ENCODE measurements at places on chromosomes 12 and 14.

- DNase-seq: no peak
Measured at GRCh38 chr12:53172352-53172751, 8.2 kb upstream of the ZNF740 start.

GRCh38 chr14:20719777-20720176, 25.9 kb upstream of the EDDM3A start:
- DNase-seq: no peak

DNA sequence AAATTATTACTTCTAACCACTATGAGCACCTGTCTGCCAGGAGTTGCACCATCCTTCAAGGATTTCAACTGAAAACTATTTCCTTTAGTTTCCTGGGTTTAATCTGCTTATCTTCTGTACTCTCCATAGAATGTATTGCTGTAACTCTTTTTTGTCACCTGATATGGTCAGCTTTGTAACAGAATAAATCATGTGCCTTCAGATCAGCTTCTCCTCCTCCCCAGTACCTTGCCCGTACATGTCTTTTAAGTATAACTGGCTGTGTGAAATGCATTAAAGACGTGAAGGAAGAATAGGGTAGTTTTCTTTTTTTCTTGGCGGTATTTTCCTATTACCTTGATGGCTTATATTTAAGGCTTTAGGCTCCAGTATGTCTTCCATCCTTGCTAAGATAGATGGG, 200.3 kb upstream of the NAV3 start:
- no peak for DNase-seq

GRCh38 chr12:110932046-110932445, 11.7 kb upstream of the MYL2 start:
- no peak for DNase-seq

GRCh38 chr14:101979666-101980065, 15.3 kb downstream of the DYNC1H1 start:
- DNase-seq: no peak

GRCh38 chr12:56763753-56764657, 881 bp downstream of the HSD17B6 start:
- no peak for DNase-seq

DNA sequence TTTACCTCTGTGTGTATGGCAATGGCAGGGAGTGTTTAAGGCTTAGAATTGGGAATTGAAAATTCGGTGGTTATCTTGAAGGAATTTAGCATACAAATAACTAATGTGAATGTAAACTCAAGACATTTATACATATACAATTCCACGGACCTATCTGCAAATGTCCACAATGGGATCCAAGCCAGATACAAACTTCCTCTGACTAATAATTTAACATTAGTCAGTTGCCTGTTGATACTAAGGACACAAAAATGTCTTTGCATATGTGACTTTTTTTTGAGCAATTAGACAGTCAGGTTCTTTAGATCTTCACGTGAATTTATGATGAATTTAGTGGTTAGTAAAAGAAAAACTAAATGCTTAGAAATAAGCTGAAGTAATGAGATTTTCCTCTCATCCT, 40.5 kb downstream of the ESR2 start:
- DNase-seq: no peak

DNA sequence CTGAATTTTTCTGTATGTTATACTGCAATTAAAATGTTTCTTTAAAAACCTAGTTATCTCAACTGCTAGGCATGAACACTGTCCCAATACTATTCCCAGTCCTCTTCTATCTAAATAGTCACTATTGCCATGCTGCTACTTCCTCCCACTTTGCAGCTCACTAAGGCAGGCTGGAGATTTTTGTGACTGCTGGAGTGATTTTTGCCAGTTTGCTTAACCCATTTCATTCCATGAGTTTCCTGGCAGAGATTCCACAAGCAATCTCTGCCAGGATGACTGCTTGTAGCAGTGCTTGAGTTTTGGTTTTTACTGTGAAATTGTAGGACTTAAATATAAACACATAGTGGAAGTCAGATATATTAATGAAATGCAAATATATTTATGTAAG, 80.8 kb downstream of the BHLHE41 start:
- no peak for DNase-seq

DNA sequence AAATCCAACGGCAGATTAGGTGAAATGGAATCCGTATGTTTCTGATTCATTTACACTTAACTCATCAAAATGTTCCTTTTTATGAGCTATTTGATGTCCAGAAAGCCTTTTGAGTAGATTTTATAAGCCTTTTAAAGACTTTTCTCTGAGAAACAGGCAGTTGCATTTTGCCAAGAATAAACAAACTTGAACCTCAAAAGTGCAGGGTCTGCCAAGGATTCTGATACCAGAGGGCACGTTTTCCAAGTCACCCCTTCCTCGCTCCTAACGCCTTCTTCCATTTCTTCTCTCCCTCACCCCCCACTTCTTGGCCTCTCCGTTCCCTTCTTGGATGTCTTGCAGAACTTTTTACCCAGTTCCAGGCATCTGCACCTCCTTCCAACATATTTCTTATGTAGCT, 200.6 kb upstream of the TBX3 start:
- DNase-seq: no peak

GRCh38 chr12:93094988-93095737, 166.1 kb upstream of the EEA1 start:
- DNase-seq: no peak

DNA sequence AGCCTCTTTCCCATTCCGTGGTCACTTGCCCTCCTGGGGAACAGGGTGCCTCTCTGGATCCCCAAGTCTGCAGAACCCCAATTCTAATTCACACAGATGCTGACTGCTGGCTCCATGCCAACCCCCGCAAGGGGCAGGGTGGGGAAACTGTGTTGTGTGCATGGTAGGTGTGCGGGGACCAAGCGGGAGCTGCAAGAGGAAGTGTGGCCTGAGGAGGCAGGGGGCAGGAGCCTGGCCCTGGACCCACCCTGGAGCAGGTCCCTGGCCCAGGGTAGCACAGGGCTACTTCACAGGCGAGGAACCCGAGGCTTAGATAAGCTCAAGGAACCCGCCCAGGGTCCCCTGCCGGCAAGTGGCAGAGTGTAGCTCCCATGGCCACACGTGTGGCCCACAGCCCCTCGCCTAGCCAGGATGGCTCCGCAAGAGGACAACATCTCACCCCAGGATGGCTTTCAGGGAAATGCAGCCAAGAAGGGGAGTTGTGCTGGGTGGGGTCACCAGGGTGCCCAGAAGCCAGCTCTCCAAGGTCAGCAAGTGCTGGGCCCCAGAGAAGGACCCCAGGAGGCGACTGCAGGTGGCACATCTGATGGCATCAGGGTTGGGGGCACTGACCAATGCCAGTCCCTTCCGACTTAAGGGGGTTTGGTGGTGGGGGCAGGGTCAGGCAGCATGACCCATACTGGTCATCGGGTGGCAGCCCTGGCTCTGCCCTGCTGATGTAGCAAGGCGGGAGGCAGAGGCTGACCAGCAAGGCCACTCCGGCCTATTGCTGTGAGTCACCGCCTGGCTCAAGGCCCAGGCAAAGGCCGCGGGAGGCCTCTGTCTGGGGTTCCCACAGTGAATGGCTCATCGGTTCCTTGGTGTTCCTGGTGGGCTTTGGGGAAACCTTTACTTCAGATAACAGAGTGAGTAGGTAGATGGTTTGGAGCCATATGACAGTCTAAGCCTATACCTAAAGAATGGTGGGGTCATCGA, 37.3 kb upstream of the EML1 start:
- DNase-seq: no peak

DNA sequence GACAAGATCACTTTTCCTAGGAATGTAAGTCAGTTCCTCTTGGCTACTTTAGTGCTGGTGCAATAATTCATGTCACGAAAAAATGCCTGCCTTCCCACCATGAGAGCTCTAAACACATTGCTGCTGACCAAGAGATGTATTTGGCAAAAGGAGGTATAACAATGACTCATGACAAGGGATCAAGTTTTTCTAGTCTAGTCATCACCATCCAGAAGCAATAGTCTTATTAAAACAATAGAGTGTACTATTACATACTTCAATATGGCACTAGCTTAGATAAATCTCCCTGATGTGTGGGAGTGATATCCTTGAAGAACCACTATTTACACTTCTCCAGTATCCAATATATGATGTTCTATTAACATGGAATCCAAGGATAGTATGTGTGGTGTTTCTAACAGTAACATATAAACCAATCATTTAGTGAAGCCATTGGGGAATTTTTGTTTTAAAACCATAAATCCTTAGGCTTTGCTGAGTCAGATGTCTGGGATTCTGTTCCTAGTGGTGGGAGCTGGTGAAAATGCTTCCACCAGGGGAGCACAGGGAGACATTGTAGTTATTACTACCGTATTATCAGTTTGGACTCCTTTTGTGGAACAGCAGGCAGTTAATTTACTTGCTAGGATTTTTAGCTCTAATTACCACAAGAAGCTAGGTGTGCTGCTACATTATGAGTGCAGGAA, 1387.5 kb downstream of the LRFN5 start:
- DNase-seq: no peak

GRCh38 chr14:88023658-88024187, 18.8 kb downstream of the GPR65 start:
- peak; percentile 62 for DNase-seq

GRCh38 chr12:132243596-132244310, 85.6 kb downstream of the GALNT9 start:
- no peak for DNase-seq

GRCh38 chr14:41654196-41654595, 47.5 kb downstream of the LRFN5 start:
- DNase-seq: no peak

DNA sequence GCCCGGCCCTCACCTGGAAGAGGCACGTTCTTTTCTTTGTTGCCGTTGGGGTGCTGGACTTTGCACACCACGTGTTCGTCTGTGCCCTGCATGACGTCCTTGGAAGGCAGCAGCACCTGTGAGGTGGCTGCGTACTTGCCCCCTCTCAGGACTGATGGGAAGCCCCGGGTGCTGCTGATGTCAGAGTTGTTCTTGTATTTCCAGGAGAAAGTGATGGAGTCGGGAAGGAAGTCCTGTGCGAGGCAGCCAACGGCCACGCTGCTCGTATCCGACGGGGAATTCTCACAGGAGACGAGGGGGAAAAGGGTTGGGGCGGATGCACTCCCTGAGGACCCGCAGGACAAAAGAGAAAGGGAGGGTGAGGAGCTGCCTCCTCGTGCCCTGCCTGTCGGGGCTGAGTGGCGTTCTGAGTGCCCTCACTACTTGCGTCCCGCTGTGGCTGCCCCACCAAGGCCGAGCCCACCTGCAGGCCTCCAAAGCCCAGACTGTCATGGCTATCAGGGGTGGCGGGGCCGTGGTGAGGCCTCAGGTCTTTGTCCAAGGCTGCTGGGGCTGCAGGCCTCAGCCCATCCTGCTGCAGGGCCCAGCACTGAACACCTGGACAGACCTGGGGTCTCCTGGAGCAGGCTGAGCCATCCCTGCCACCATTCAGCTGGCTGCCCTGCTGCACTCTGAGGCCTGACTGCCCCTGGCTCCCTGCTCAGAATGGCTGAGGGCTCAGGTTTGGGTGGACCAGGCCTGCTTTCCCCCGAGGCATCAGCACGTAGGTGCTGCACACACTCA, 329.7 kb downstream of the TMEM121 start:
- DNase-seq: no peak

- DNase-seq: no peak
Measured at GRCh38 chr12:128796439-128797118, 27.2 kb downstream of the SLC15A4 start.

DNA sequence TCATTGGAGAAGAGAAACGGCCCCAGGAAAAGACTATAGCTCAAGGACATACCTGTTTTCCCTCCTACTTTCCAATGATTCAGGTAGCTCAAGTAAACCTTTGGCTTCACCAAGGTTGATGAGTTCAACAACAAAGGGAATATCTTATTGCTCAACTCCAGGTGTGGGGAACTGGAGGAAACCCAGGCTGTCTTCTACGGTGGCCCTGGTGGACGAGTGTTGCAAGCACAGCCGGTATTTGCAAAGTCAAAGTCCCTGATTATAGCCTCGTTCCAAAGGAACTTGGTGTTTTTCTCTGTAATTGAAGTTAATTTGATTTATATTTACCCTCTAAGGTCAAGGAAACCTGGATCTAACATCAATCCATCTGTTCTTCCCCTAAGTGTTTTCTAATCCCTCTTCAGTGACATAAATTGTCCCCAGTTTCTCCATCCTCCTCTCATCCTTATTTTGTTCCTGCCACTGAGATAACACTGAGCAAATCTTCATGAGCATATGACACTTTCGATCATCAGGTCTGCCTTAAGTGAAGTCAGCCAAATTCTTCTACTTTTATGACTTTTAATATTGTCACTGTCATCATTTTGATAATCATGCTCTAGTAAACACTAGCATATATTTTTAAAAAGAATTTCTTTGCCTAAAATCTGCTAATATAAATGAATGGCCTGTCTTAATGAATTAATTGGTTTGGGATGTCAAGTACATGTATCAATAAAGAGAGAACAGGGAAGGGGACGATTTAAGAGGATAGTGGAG, 174.6 kb upstream of the TBX3 start:
- DNase-seq: no peak

- no peak for DNase-seq
Measured at GRCh38 chr12:64160711-64161060, 61.4 kb downstream of the KICS2 start.

GRCh38 chr14:65351493-65352194, 60.9 kb upstream of the FUT8 start:
- no peak for DNase-seq

Data from activated CD4-positive, alpha-beta T cell treated with anti-CD3 and anti-CD28 coated beads, Interleukin-2, amount 10 ng/mL, durations not matched to agents 24 days and 14 days (primary cell).